Large intestine (tissue), 12 donors: ENCODE measurements at places on chromosomes 7 and 10. TPM values are rescaled to one million over a fixed set of nuclear protein-coding genes. Genes with fewer than 3 reads are reported as not detected.

The EBLN1 gene
- not detected for polyA plus RNA-seq

The LEP gene
- polyA plus RNA-seq: 0.01 TPM

The PDAP1 gene
- polyA plus RNA-seq: 94.9 TPM

The PDZD7 gene
- polyA plus RNA-seq: 95.8 TPM

The MUC3A gene
- polyA plus RNA-seq: 127 TPM

The SYPL1 gene
- 97.0 TPM for polyA plus RNA-seq

The ECHDC3 gene
- polyA plus RNA-seq: 9.6 TPM

The CHPF2 gene
- 25.1 TPM for polyA plus RNA-seq

DNA sequence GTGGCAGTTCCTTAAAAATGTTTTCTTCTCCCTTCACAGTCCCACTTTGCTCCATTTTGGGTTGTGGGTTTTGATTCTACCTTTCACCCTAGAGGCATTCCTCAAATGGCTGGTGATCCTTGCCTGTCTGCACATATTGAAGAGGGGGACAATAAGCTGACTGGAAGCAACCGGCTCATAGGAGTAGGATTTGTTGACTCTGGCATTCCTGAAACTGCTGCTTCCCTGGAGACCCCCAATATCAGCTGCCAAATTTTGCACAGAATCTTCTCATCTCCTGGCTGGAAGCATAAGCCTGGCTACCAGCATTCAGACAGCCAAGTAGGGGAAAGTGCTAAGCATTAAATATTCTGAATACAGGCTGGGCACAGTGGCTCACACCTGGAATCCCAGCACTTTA is 53.7 kb downstream of the KIF5B start:
- no peak for DNase-seq

DNA sequence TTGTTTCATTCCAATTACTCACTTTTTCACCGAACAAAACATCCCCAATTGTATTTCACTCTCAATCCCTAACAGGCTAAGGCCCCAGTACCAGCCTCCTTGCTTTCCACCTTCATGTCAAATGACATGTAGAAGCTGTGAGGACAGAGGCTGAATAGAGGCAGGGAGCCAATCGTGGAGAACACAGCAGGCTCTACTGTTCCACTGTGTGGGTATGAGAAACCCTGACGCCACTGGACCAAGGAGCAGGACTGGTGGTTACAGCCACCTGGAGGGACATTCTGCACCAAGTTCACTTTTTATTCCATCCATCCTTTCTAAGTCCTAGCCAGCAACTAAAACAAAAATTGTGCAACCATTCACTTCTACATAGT is 502.8 kb downstream of the SORCS1 start:
- no peak for DNase-seq

DNA sequence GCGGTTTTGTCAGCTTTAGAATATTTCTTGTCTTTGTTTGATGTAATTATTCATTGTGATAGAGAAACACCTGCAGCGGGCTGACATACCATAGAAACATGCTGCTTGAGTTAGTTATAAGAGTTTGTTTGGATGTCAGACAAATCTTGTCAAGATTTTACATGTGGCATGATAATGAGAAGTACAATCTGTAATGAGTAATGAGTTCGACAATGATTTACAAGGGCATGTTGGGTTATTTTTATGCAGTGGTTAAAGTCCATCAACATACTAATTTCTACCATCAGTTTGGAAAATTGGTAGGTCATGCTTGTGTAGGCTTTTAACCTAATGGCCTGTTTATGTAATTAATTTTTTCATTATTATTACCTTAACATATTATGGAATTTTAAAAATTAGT is 31.3 kb downstream of the FZD1 start:
- peak; percentile 63 for DNase-seq

- no peak for DNase-seq
Measured at GRCh38 chr7:84637568-84638338, 443.2 kb upstream of the SEMA3A start.

DNA sequence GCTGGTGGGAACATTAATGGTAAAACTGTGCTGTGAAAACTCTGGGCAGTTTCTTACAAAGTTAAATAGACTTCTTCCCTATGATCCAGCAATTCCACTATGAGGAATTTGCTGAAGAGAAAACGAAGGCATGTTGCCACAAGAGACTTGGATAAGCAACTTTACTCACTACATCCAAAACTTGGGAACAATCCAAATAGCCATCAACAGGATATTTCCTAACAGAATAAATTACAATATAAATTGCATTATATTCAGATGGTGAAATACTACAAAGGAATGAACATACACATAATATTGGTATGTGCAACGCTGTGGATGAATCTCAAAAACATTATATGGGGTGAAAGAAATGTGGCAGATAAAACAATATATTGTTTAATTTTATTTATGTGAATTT is 21.4 kb upstream of the MKI67 start:
- DNase-seq: no peak

DNA sequence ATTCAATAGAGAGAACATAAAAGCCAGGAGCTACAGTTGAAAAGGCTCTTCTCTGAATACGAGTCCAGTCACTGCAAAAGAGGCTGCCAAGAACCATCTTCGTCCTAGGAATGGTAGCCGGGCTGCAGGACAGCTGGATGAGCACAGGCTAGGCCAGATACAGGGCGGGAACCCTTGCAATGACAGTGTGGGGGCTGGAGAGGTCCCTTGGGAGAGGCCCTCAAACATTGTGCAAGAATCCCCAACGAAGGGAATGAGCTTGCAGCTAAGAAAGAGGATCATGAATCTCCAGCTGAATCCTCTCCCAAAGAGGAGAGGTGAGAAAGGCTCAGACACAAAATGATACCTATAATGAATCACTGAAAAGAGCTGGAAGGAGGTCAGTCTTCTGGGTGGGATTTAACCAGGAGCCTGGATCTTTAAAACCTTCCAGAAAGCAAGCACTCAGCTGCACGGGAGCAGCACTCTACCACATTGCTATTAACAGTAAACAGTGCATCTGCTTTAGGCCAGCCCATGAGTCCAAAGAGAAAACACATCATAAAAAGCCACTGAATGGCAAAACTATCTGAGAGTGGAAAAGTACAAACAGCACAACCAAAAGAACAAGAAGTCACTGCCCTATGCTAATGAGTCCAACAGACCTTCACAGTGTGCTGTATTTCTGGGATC is 287.9 kb downstream of the TNS3 start:
- no peak for DNase-seq

- DNase-seq: no peak
Measured at GRCh38 chr7:128814499-128814898, 15.7 kb upstream of the FLNC start.

- DNase-seq: no peak
Measured at GRCh38 chr7:44650772-44651171, 44.3 kb downstream of the OGDH start.

DNA sequence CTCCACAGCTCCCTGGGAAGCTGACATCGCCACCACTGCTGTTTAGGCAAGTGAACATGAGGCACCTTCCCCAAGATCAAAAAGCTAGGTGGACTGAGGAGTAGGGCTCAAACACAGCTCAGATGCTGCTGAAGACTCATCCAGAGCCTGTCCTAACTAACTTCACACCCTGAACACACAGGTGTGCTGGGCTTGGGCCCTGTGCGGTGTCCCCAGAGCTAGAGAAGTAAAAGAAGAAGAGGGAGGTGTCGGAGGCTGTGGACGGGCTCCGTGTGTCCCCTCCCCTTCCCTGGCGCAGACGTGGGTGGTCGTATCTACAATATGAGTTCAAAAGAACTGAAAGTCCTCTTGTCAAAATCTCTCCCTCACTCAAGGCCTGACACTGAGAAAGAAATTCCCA is 373.4 kb upstream of the MGMT start:
- DNase-seq: no peak

GRCh38 chr7:107874605-107875446 is 16.2 kb upstream of the DLD start:
- peak; percentile 47 for DNase-seq

DNA sequence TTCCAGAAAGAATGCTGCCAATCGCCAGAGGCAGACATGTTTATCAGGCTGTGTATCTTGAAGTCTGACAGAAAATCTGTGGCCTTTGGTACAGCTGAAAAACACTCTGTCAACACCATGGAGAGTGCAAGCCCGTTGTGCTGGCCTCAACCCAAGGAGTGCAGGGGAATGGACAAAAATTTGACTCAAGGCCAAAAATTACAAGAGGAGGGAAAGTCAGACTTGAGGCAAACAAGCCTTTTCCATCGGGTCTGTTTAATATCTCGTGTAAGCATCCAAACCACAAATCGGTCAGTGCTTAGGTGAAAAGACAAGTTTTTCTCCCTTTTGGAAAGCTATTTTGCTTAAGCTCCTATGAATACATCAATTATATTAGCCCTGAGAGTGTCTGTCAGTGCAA is 305.3 kb upstream of the NFE2L3 start:
- DNase-seq: no peak

DNA sequence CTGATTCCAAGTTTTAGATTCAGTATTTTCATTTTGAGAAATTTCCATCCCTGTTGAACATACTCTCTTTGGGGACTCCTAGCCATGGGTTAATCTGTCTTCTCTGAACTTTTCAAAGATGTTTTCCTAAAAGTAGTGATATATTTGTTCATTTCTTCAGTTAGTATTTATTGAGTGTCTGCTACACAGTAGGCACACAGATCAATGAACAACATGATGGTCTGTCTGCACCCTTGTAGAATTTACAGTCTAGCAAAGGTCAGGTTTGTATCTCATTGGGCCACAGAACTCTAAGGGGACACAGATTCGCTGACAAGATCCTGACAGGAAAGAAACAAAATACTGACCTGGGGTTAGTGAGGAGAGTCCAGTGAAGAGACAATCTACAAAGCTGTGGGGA is 42.2 kb upstream of the PAPSS2 start:
- no peak for DNase-seq

- no peak for DNase-seq
Measured at GRCh38 chr7:156222151-156222550, 409.9 kb upstream of the SHH start.

DNA sequence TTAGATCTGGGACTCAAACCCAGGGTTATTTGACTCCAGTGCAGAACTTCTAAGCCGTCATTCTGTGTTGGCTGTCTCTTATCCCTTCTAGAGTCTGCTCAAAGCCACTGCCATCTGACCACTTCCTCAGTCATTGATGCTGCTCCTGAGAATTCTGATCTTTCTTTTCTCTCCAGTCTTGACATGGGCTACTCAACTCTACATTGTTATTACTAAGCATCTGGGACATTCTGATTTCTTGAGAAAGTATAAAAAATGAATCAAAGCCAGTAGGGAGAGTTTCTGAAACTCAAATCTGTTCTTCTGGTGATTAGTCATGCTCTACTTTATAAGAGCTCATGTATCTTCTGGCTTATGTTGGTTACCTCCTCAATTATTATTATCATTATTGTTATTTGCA is 48.7 kb downstream of the ANK3 start:
- DNase-seq: no peak

DNA sequence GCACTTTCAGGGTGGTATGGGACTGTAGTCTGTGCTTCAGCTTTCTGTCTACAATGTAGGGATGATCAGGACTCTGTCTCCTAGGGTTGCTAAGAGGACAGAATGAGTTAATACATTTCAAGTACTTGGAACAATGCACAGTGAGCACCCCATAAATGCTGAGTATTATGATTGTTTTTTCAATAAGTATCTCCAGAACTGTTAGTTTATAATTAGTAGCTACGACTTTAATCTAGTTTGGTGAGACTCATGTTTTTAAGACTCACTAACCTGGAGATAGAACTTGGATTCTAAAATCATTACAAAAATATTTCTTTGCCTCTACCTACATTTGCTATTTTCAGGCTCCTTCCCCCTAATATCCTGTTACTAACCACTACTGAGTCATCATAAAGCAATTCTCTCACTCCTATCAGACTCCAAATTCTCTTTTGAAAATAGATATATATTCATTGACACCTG is 95.3 kb downstream of the CPED1 start:
- no peak for DNase-seq
